Adrenal gland (tissue), 19 donors: ENCODE measurements at places on chromosomes 6 and 20. TPM values are rescaled to one million over a fixed set of nuclear protein-coding genes. Genes with fewer than 3 reads are reported as not detected.

DNA sequence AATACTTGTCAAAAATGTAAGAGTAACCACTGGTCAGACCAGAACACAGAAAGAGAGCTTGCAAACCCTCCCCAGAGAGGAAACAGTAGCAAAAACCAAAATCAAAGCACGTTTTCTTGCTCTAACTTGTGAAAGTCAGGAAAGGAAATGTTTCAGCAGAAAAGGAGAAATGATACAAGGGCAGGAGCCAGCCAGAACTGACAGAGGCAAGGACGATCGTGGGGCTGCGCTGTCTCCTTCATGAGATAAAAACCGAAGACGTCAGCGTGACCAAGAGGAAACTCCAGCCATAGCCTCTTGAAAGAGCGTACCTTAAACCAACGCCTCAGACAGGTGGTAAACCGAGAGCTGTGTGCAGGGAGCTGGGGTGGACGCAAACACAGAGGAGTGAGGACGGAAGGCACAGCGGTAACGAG is 27.5 kb downstream of the LAMA5 start:
- no peak for DNase-seq
- no peaks in the 10 kb centered on the region for H3K27me3 ChIP-seq

DNA sequence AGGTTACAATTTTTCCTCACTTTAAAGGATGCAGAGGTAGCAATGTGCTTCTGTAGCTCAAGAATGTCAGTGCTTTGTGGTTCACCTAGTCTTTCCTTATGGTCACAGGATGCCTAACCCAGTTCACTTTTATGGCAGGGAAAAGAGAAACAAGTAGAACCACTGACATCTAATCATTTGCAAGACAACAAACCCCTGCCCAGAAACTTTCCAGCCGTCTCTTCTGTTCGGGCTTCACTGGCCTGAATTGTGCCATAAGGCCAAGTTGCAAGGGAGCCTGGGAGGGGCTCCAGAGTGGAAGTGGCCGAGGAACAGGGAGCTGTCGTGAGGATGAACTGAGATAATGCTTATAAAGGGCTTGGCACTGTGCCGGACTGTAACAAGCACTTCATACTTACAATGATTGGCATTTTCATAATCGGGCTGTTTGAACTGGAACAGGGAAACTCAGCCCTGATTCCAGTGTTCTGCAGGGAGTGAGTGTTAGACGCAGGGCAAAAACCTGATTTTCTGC is 212.6 kb downstream of the BCAS1 start:
- H3K4me3 ChIP-seq, result no peak overlapping the region
- peak; percentile 30 for DNase-seq
- H3K27me3 ChIP-seq, result no peaks in the 10 kb centered on the region
- H3K4me1 ChIP-seq, result peaks cover 6% of the 10 kb centered on the region
- no peak overlapping the region for H3K27ac ChIP-seq
- H3K36me3 ChIP-seq, result no peaks in the 10 kb centered on the region

- H3K27ac ChIP-seq, result no peak within 1 kb of the TSS
- H3K4me1 ChIP-seq, result no peaks in the 10 kb centered on the region
Observed at GRCh38 chr20:3663031-3663701, at the start of gene GFRA4. TSS of gene GFRA4 (minus strand) at chr20:3663399. CDS start at chr20:3663399, 0 bp downstream.

GRCh38 chr6:168826078-168826390 is 385.1 kb downstream of the SMOC2 start:
- H3K36me3 ChIP-seq, result no peaks in the 10 kb centered on the region
- no peaks in the 10 kb centered on the region for H3K27me3 ChIP-seq
- no peak overlapping the region for H3K27ac ChIP-seq
- H3K4me1 ChIP-seq, result no peaks in the 10 kb centered on the region
- no peak overlapping the region for H3K4me3 ChIP-seq

DNA sequence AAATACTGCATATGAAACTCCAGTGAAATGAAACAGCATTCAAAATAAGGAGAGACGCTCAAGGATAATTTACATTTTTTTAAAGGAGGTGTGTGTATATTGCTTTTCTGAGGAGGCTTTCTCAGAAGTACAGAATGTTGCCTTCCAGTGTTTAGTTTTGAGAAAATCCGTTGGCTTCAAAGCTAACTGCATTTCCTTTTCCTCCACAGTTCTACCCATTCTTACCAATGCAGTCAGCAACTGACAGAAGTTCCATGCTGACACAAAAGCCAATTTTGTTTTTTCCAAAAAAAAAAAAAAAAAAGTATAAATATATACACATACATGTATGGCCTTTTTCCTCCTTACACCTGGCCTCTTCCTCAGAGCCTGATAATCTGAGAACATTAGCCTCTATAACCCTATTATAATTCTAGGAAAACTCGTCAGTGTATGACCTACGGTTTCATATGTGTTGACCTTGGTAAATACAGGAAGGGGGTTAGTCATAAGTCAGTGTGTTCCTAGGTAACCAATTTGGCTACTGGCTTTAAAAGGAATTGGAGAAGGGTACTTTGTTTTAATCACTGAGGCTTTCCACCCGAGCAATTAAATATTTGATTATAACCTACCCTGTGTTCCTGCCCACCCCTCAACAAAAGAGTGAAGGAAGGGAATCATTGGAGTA is 24.2 kb downstream of the MGME1 start:
- no peak for DNase-seq
- no peak overlapping the region for H3K4me3 ChIP-seq
- peak overlapping the region; percentile 58 for H3K27ac ChIP-seq
- H3K36me3 ChIP-seq, result peaks cover 4% of the 10 kb centered on the region

GRCh38 chr20:14342918-14343317 is 5.5 kb upstream of the FLRT3 start:
- H3K36me3 ChIP-seq, result no peaks in the 10 kb centered on the region
- no peak for DNase-seq
- no peaks in the 10 kb centered on the region for H3K4me1 ChIP-seq
- H3K4me3 ChIP-seq, result no peak overlapping the region

DNA sequence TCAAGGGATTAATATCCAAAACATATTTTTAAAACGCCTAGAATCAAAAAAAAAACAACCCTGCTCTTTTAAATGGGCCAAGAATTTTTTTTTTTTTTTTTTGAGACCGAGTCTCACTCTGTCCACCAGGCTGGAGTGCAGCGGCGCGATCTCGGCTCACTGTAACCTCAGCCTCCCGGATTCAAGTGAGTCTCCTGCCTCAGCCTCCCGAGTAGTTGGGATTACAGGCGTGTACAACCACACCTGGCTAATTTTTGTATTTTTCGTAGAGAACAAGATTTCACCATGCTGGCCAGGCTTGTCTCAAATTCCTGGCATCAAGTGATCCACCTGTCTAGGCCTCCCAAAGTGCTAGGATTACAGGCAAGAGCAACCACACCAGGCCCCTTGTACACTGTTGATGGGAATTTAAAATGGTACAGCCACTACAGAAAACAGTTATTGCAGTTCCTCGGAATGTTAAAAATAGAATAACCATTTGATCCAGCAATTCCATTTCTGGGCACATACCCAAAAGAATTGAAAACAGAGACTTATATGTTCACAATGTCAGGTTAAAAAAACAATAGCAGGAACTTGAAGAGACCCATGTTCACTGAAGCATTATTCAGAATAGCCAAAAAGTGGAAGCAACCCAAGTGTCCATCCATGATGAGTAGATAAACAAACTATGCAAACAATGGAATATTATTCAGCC is 3.1 kb upstream of the MYL9 start:
- no peaks in the 10 kb centered on the region for H3K27me3 ChIP-seq
- DNase-seq, result no peak
- H3K27ac ChIP-seq, result peak overlapping the region; percentile 41
- H3K4me1 ChIP-seq, result peaks cover 15% of the 10 kb centered on the region
- H3K4me3 ChIP-seq, result no peak overlapping the region
- no peaks in the 10 kb centered on the region for H3K36me3 ChIP-seq

- H3K27ac ChIP-seq, result no peak overlapping the region
- no peaks in the 10 kb centered on the region for H3K4me1 ChIP-seq
- no peak for DNase-seq
- no peak overlapping the region for H3K4me3 ChIP-seq
- no peaks in the 10 kb centered on the region for H3K36me3 ChIP-seq
- H3K27me3 ChIP-seq, result no peaks in the 10 kb centered on the region
Observed at GRCh38 chr6:44537306-44538049, 150.0 kb downstream of the CDC5L start.

- no peaks in the 10 kb centered on the region for H3K27me3 ChIP-seq
- H3K36me3 ChIP-seq, result no peaks in the 10 kb centered on the region
- H3K27ac ChIP-seq, result no peak overlapping the region
Observed at GRCh38 chr20:54076259-54076658, 5.9 kb upstream of the BCAS1 start.

- no peaks in the 10 kb centered on the region for H3K27me3 ChIP-seq
- H3K36me3 ChIP-seq, result no peaks in the 10 kb centered on the region
- no peak for DNase-seq
- H3K4me3 ChIP-seq, result no peak overlapping the region
- H3K4me1 ChIP-seq, result no peaks in the 10 kb centered on the region
- no peak overlapping the region for H3K27ac ChIP-seq
Observed at GRCh38 chr6:13277231-13277630, 51.1 kb downstream of the TBC1D7 start.

- no peak for DNase-seq
- H3K27ac ChIP-seq, result no peak overlapping the region
- no peaks in the 10 kb centered on the region for H3K36me3 ChIP-seq
- no peaks in the 10 kb centered on the region for H3K4me1 ChIP-seq
- no peak overlapping the region for H3K4me3 ChIP-seq
- H3K27me3 ChIP-seq, result no peaks in the 10 kb centered on the region
Observed at GRCh38 chr6:106870069-106870468, 104.5 kb downstream of the CD24 start.

DNA sequence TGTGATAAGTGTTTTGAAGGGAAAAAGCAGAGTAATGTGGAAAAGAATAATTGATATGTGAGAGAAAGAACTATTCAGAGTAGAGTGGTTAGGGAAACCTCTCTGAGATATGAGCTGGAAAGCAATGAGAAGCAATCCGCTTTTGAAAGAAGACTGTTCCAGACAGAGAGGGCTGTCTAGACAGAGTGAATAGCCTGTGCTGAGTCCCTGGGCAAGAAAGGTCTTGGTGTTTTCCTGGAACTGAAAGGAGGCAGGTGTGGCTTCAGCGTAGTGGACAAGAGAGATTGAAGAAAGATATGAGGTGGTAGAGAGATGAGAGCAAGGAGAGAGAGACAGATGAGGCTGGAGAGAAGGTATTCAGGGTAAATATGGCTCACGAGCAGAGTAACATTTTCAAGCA is 190.8 kb downstream of the UBE3D start:
- peaks cover 6% of the 10 kb centered on the region for H3K27me3 ChIP-seq
- no peaks in the 10 kb centered on the region for H3K4me1 ChIP-seq
- no peaks in the 10 kb centered on the region for H3K36me3 ChIP-seq
- no peak overlapping the region for H3K27ac ChIP-seq
- H3K4me3 ChIP-seq, result no peak overlapping the region

- H3K27me3 ChIP-seq, result no peaks in the 10 kb centered on the region
- H3K36me3 ChIP-seq, result no peaks in the 10 kb centered on the region
- H3K4me1 ChIP-seq, result no peaks in the 10 kb centered on the region
Observed at GRCh38 chr6:16473908-16474771, 235.8 kb downstream of the GMPR start.

DNA sequence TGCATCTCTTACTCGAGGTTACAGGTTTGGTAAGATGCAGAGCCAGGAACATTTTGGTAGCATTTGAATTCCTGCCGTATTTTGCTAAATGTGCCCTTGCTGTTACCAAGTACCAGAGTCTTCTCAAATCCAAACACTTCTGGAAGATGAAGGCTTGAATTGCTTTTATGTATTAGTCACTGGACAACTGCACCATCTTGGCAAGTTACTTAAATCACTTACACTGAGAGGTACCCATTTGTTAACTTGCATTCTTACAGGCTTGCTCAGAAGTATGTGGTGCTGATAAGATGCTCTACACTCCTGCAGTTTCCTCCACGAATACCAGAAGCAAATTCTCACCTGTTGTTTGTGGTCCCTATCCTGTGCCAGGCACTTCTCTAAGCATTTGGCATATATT is 12.7 kb downstream of the IL22RA2 start:
- no peaks in the 10 kb centered on the region for H3K36me3 ChIP-seq
- no peak overlapping the region for H3K4me3 ChIP-seq
- H3K27ac ChIP-seq, result no peak overlapping the region
- H3K4me1 ChIP-seq, result no peaks in the 10 kb centered on the region

GRCh38 chr20:62885896-62886708 is 24.5 kb upstream of the TCFL5 start:
- no peaks in the 10 kb centered on the region for H3K36me3 ChIP-seq
- peaks cover 10% of the 10 kb centered on the region for H3K4me1 ChIP-seq
- no peak overlapping the region for H3K4me3 ChIP-seq

DNA sequence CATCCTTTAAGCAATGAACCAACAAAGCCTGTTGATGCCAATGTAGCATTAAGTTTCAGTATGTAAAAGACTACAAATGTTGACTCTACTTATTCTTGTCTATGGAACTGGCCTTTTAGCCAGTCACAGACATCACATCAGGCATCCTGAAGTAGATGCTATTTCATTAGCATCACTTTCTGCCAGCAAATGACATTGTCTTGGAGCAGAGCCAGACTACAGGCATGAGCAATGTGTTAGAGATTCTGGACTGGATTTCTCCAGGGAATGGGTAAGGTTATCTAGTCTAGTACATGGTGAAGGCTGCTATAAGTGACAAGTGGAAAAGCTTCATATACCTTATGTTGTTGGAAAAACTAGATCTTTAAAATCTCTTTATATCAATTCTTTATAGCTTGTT is 142.9 kb downstream of the ADGRB3 start:
- no peak overlapping the region for H3K4me3 ChIP-seq
- H3K4me1 ChIP-seq, result peaks cover 7% of the 10 kb centered on the region
- H3K27ac ChIP-seq, result no peak overlapping the region
- H3K36me3 ChIP-seq, result no peaks in the 10 kb centered on the region

- no peaks in the 10 kb centered on the region for H3K27me3 ChIP-seq
- H3K27ac ChIP-seq, result no peak overlapping the region
- H3K4me1 ChIP-seq, result no peaks in the 10 kb centered on the region
- H3K4me3 ChIP-seq, result no peak overlapping the region
Observed at GRCh38 chr6:90436403-90436802, 139.8 kb upstream of the BACH2 start.

- H3K27me3 ChIP-seq, result no peaks in the 10 kb centered on the region
- no peaks in the 10 kb centered on the region for H3K4me1 ChIP-seq
- H3K36me3 ChIP-seq, result no peaks in the 10 kb centered on the region
- DNase-seq, result no peak
Observed at GRCh38 chr6:148831531-148831930, 84.7 kb downstream of the UST start.

- no peaks in the 10 kb centered on the region for H3K36me3 ChIP-seq
- no peaks in the 10 kb centered on the region for H3K27me3 ChIP-seq
- peaks cover 27% of the 10 kb centered on the region for H3K4me1 ChIP-seq
- no peak for DNase-seq
Observed at GRCh38 chr20:36826554-36827244, 49.2 kb upstream of the TLDC2 start.

- H3K4me1 ChIP-seq, result peaks cover 6% of the 10 kb centered on the region
- no peaks in the 10 kb centered on the region for H3K36me3 ChIP-seq
- H3K27ac ChIP-seq, result no peak overlapping the region
- H3K4me3 ChIP-seq, result no peak overlapping the region
Observed at GRCh38 chr20:59748619-59749191, 144.4 kb downstream of the PHACTR3 start.

The SYNDIG1 gene
- total RNA-seq, result 1.5 TPM

The LY6G6D gene
- not detected for total RNA-seq

The SLC32A1 gene
- not detected for total RNA-seq

The C20orf204 gene
- total RNA-seq, result 0.42 TPM

The SCRT2 gene
- not detected for total RNA-seq

The JPH2 gene
- 2.3 TPM for total RNA-seq

The RAMACL gene
- total RNA-seq, result 4.2 TPM

The SLC22A2 gene
- not detected for total RNA-seq

The MAPK13 gene
- 101 TPM for total RNA-seq

The TXLNB gene
- total RNA-seq, result 3.6 TPM

The ZNF335 gene
- 14.9 TPM for total RNA-seq

The PRL gene
- not detected for total RNA-seq

The UBE3D gene
- total RNA-seq, result 7.7 TPM

The ENPP4 gene
- 15.7 TPM for total RNA-seq

The BPIFB2 gene
- total RNA-seq, result not detected

The LST1 gene
- total RNA-seq, result 12.1 TPM

The EPB41L1 gene
- 296 TPM for total RNA-seq
